Sciatic nerve (tissue), 2 donors: ENCODE measurements at places on chromosomes 1 and 21.

DNA sequence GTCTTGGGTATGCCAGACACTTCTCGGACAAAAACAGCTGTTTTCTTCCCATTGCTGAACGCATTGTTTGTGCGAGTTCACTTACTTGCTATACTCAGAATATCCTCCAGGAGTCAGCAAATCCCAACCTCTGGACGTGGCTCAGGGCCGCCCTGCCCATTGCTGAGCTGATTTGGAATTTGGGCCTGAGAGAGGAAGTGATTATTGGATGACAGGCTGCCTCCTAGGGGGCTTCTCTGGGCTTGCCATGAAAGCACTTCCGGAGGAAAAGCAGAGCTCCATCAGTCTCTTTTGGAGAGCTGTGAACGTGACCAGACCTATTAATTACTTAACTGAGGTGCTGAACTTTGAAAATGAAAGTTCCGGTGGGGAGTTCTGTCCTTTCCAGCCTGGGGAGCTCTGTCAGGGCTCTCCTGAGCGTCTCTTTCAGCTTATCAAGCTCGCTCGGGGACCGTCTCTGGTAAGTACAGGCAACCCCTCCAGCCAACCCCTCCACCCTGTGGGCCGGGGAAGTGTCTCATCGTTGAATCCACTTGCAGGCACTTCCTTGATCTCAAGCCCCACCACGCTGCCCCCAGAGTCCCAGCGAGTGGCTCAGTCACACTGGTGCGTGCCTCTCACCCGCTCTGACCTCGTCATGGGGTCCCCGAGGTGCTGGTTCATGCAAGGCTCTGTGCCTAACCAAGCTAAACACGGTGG, 76.9 kb downstream of the CLIC6 start:
- peak; percentile 81 for DNase-seq

DNA sequence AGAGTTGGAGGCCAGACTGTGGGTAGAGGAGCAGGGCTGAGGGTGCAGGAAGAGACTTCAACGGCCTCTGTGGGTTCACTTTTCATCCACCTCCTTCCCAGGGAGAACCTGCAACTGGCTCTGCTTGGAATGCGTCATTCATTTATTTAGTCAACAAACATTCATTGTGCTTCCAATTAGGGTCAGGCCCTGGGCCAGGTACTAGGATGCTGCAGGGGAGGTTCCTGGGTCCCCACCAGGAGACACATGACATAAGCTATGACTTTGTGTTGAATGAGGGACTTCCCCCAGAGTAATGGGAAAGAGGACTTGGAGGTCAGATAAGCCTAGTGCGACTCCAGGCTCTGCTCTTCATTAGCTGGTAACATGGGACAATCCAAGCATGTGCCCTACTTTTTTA, 46.3 kb upstream of the RPL11 start:
- DNase-seq, result no peak

GRCh38 chr1:210726621-210727020, 397.9 kb downstream of the HHAT start:
- DNase-seq, result no peak

DNA sequence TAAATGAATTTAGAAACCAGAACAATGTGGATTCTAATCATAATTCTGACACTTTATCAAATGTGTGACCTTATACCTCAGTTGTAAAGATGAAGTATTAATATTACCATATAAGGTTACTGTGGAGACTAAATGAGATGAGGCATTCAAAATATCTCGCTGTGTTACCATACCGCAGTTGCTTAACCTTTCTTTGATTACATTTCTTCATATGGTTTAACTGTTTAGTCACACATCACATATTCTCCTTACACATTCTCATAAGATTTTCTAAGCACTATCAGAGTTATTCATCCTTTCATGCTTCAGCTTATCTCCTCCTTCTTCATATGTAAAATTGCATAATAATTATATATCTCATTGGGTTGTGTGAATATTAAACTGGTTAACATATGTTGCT, 88.9 kb downstream of the LRRC53 start:
- DNase-seq, result no peak

DNA sequence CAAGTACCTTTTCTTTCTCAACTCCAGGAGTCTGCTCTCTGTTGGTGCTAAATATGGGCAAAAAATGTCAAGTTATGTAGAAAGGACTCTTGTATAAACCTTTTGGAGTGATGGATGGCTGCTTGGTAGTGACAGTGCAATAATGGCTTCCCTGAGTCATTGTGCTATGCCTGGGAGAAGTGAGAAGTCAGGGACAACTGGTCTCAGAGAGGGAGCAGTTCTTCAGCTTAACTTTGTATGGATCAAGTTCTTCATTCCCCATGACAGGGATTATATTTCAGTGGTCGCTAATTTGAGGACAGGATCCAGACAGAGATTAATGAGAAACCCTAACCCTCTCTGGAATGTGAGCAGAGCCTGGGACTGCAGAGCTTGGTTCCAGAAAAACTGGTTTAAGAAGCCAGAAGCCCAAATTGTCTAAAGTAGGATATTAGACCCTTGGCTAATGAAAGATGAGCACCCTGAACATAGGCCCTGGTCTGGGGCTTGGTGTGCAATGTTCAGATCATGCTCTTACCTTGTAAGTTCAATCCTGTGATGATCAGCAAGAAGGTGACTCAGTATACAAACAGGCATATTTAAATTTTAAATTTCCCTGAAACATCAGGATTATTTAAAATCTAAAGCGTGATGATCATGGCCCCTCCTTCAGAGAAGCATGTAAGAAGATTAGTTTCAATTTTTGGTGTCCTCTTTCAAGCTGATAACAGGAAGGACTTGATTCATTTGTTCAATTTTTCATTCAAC, 50.9 kb downstream of the NTMT2 start:
- DNase-seq, result no peak

- DNase-seq, result peak; percentile 71
Observed at GRCh38 chr1:8661185-8662110, 156.0 kb downstream of the RERE start.
